ENCODE measurements at places on chromosomes 13 and 19.

- DNase-seq: peak; percentile 68
Observed at GRCh38 chr19:35959040-35959967, 23.1 kb downstream of the LRFN3 start.

- no peak for DNase-seq
Observed at GRCh38 chr13:89827552-89827951, 1519.9 kb upstream of the MIR17HG start.

DNA sequence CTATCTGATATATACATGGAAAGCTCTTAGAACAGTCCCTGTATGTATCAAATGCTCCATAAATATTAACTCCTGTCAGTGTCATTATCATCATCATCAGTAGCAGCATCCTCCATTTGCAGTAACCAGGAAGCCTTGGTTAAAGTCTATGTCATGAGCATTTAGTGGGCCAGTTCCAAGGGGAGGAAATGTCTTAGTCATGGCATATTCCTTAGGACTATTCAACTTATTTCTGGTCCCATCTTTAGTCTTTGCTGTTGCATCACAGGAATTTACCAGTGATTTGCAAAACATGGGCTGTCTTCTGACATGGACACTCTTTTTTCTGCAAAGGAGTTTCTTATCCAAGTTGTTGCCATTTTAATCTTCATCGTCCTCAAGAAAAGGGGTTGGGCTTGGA lies 98.4 kb downstream of the WDFY2 start:
- DNase-seq: no peak

DNA sequence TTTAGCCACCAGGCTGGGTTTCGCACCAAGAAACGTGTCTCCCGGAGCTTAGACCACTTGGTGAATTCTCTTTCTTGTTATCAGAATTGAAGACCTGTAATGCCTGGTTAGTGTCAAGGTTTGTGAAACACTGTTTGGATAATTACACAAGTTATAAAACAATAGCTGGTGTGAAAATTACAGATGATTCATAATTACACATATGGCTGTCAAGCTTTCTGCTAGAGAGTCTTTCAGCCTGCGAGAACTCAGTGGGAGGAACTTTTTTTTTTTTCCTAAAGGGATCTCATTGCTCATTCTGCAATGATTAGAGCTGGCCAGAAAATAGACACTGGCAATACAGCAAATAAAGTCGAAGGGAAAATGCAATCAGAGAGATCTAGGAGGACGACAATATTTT lies 13.4 kb upstream of the KLK4 start:
- DNase-seq: no peak

- DNase-seq: no peak
Observed at GRCh38 chr19:29067831-29068230, 145.1 kb downstream of the UQCRFS1 start.

DNA sequence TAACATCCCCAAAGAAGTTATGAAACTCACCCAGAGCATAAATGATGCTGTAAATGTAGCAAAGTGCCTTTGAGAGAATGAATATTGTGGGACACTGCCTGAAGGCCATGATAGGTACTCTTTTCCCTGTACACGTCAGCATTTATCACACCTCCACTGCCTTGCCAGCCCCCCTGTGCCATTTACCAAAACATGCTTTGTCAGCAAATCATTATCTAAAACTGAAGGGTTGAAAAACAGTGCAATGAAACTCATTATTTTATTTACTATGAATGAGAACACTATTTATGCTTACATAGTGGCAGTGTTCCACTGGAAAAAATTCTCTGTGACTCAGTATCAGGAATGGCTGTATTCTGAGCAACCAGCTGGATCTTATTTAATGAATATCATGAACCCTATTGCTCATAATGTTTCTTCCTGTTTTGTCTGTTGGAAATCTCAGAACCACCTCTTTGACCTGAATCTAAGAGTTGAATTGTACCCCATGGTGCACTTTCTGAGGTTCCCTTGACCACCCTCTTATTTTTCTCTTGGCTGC lies 564.1 kb downstream of the DCT start:
- DNase-seq: no peak

- no peak for DNase-seq
Observed at GRCh38 chr13:33180122-33180804, 105.3 kb downstream of the STARD13 start.

- DNase-seq: no peak
Observed at GRCh38 chr13:26022538-26023292, 29.1 kb downstream of the SHISA2 start.

DNA sequence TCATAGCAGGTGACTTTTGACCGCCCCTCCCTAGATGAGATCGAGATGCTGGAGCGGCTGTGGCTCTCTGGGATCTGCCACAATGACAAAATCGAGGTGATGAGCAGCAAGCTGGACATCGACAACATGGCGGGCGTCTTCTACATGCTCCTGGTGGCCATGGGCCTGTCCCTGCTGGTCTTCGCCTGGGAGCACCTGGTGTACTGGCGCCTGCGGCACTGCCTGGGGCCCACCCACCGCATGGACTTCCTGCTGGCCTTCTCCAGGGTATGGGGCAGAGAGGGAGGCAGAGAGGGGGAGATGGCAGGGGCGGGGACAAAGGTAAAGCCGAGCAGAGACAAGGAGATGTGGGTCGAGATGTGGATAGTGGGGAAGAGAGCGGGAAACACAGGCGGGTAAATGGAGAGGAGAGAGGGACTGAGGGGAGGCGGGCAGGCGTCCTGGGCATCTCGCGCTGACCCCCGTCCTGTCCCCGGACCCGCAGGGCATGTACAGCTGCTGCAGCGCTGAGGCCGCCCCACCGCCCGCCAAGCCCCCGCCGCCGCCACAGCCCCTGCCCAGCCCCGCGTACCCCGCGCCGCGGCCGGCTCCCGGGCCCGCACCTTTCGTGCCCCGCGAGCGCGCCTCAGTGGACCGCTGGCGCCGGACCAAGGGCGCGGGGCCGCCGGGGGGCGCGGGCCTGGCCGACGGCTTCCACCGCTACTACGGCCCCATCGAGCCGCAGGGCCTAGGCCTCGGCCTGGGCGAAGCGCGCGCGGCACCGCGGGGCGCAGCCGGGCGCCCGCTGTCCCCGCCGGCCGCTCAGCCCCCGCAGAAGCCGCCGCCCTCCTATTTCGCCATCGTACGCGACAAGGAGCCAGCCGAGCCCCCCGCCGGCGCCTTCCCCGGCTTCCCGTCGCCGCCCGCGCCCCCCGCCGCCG lies 3.4 kb upstream of the GRWD1 start:
- no peak for DNase-seq

DNA sequence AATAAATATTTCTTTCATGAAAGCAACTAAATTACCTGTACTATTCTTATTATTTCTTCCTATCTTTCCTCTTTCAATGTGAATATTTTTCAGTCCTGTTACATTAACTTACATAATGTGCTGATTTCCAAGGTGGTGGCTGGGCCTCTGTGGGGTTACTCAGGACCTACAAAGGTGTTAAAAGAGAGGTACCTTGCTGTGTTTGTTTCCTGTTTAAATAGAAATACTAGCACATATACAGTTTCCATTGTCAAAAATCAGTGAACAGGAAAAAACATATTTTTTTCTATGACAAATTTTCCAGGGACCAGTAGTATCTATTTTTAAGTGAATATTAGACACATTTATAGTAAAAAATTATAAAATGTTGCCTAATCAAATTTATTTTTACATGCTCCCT lies 8.7 kb upstream of the PCDH9 start:
- no peak for DNase-seq

DNA sequence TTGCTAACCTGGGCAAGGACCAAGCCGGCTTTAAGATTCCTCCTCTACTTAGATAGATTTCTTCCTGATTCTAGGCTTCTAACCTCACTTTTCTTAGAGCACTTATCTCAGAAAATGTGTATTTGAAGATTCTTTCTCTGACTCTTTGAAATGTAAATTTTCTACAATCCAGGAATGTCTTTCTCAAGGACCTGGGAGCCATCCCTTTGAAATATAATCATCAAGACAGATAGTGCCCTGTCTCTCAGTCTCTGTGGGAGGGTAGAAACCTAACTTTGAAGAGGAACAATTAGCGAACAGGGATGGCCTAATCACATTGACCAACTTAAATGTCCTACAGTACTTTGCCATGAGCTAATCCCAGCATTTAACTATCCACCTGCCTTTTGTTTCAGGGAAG lies 1646.0 kb downstream of the PCDH9 start:
- no peak for DNase-seq

- DNase-seq: no peak
Observed at GRCh38 chr13:68176475-68176874, 946.3 kb upstream of the PCDH9 start.

DNA sequence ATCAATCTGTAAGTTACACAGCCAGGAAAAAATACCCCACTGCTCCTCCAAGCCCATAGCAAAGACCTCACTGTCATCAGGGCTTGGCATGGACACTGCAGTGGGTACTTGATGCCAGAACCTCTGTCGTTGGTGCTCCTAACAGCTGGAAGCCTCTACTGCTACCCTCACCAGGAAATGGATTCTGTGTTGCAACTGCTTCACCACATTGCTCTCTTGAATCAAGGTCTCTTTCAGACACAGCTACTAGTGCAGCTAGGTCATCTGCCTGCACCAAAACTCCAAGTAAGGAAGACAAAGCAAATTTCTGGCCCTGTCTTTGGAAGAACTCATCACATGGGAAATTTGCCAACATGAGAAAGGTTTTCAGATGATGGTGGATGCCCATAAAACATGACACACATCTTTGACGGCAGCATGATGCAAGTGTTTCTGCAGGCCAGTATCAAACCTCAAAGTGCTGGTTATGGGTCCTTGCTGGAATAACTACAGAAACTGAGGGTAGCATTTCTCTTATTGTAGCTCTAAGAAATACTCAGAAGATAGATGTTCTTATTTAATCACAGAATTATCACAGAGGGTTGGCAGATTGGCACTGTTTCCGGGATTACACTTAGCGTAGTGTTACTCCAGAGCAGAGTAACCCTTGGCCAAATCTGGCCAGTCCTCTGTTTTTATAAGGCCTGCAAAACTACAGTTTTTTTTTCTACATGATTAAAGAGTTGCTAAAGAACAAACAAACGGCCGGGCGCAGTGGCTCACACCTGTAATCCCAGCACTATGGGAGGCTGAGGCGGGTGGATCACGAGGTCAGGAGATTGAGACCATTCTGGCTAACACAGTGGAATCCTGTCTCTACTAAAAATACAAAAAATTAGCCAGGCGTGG lies 12.9 kb upstream of the PCCA start:
- no peak for DNase-seq

DNA sequence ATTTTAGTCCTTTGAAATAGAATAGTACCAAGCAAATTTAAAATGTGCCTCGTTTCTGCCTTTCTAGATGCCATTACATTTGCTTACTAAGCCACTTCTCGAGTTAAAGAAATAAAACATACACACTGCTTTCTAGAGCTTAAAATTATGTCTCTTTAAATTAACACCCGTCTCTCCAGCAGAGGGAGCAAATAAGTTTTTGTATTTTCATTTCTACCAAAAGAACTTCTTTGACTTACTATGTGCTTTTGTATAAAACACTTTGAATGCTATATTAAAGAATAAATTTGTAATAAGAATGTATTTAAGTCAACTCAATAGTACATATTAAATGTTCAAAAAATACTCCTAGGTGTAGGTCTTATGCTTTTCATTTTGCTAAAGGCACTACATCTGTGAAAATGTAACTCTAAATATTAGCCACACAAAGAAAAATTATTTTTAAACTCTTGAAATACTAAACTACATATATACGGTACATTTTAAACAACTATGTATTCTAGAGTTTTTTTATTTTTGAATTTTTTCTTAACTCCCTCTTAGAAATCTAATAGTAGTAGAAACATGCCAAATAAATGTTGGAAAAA lies 269.3 kb upstream of the MIR17HG start:
- no peak for DNase-seq

GRCh38 chr13:36795463-36795862 lies 23.6 kb upstream of the RFXAP start:
- DNase-seq: no peak

DNA sequence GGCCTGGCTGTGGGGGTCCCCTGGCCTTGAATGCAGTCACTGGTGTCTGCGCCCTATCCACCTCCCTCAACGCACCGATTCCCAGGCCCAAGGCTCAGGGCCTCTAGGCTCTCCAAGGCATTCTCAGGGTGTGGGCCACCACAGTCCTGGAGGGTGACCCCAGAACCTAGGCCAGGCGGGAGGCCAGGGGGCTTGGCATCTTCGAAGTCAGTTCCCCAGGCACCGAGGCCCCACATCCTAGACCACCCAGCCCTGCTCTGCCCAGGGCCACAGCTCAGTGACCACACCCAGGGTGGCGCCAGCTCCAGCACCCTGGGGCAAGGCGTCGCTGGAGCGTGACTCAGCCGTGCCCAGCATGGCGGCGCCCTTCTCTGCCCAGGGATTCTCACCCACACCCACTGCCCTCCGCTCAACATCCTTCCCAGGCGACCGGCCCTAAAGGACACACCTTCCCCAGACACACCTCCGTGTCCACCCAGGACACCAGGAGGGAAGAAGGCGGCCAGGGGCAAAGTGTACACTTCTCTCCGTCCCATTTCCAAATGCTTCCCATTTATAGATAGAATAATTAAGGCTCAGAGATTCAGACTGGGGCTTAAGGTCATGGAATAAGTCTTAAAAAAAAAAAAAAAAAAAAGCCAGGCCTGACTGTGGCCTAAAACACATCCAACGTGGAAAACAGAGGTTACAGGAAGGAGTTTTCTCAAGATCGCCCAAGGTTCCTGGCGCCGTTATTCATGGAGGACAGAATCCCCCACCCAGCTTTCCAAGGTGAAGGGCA lies 36.4 kb upstream of the NANOS3 start:
- no peak for DNase-seq

DNA sequence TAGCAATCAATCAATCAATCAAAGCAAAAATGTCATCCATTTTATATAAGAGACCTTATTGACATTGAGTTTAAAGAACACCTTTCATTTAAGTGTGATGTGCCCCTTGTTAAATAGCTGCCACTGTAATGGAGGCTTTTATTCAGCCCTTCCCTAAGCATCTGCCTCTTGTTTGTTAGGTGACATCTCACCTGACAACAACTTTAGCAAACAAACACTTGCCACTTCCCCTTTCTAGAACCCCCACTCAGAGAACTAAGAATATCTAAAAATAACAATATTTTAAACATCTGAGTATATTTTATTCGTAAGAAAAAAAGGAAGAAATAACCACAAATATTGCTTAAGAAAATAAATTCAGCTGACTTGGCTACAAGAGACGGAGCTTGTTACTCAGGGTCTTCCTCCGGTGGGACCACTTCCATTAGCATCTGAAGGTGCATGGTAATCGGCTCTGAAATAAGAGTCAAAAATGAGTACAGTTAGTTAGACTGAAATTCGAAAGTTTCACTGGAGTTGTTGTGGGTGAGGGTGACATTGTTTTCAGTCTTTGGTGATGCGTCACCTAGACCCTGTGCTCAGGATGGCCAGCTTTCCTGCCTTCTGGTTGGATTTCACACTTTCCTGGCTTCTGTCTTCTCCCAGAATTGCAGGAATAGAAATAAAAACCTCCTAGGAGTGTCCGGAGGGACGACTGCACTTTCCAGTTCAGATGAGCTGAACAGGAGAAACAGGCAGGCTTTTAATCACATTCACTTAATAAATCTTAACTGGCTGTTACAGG lies 39.1 kb downstream of the SLC7A9 start:
- DNase-seq: no peak

- DNase-seq: no peak
Observed at GRCh38 chr13:103960001-103960400, 893.8 kb upstream of the SLC10A2 start.

- no peak for DNase-seq
Observed at GRCh38 chr13:33249066-33249465, 36.5 kb downstream of the STARD13 start.
